ENCODE measurements at places on chromosomes 5 and 9. TPM values are rescaled to one million over a fixed set of nuclear protein-coding genes. Genes with fewer than 3 reads are reported as not detected.
A peak's percentile ranks its signal among the peaks of the same experiment; 100 is the strongest.

C5orf47 gene
- total RNA-seq: not detected

GRCh38 chr5:14593326-14594021 lies 11.9 kb downstream of the OTULINL start:
- DNase-seq: peak; percentile 54
- H3K27me3 ChIP-seq: no peaks in the 10 kb centered on the region
- H3K27ac ChIP-seq: peak overlapping the region; percentile 81

DNA sequence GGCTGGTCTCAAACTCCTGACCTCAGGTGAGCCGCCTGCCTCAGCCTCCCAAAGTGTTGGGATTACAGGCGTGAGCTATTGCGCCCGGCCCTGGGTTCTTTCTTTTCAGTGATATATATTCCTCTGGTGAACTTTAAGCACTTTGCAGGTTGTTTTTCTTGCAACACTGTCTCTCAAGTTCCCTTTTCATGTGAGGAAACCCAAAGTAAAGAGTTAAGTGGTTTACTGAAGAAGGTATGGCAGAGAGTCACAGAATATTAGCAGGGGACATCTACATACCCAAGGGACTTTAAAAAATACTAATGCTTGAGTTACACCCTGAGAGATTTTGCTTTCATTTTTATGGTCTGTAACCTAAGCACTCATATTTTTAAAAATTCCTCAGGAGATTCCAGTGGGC lies 6.7 kb upstream of the GAPT start:
- no peaks in the 10 kb centered on the region for H3K27me3 ChIP-seq
- no peak overlapping the region for H3K27ac ChIP-seq
- DNase-seq: no peak
- no peak overlapping the region for H3K4me3 ChIP-seq

- no peak overlapping the region for H3K4me3 ChIP-seq
- no peak for DNase-seq
- no peaks in the 10 kb centered on the region for H3K27me3 ChIP-seq
- no peaks in the 10 kb centered on the region for H3K36me3 ChIP-seq
Observed at GRCh38 chr9:77816641-77817341, 168.7 kb upstream of the GNA14 start.

- H3K4me1 ChIP-seq: no peaks in the 10 kb centered on the region
- no peak for DNase-seq
- no peaks in the 10 kb centered on the region for H3K27me3 ChIP-seq
- H3K36me3 ChIP-seq: peaks cover 8% of the 10 kb centered on the region
Observed at GRCh38 chr5:94698197-94698596, 79.7 kb downstream of the SLF1 start.

SUSD1 gene
- 74.1 TPM for total RNA-seq

DNA sequence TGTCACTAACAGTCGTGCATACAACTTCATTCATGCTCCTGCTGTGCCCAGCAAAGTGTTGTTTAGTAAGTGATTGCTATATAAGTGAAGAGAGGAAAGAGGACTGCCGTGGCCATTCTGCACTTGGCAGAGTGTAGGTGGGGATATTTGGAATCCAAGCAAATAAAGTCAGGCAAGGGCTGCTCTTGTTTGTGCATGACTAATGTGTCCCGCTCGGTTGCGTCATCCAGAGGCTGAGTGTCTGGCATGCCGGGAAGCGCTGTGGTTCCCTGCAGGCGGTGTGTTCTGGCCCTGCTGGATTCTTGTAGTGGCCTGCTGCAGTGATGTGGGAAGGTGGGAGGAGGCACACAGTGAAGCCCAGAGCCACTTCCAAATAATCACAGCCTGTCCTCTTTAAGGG lies 136.9 kb upstream of the ANKH start:
- no peaks in the 10 kb centered on the region for H3K27me3 ChIP-seq
- H3K36me3 ChIP-seq: no peaks in the 10 kb centered on the region
- no peak for DNase-seq
- H3K4me1 ChIP-seq: no peaks in the 10 kb centered on the region
- no peak overlapping the region for H3K4me3 ChIP-seq
- H3K27ac ChIP-seq: no peak overlapping the region

TAF11L10 gene
- total RNA-seq: not detected

CCNI2 gene
- 1.5 TPM for total RNA-seq

DNA sequence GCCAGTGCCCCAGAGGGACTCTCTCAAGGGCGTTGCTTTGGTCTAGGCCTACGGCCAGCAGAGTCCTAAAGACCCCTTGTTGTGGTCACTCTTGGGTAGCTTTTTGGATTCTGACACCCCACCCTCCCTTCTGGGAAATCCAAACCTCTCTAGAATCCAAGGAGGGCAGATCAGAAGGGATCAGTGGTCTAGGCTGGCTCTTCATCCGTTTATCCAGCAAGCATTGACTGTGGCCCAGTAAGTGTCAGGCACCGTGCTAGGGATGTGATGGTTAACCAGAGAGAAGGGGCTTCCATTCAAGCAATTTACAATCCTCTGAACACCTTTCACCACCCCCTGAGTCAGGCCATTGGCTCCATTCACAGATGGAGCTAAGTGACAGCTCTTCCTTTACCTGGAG lies 181.1 kb downstream of the PTTG1 start:
- H3K36me3 ChIP-seq: no peaks in the 10 kb centered on the region
- H3K4me1 ChIP-seq: no peaks in the 10 kb centered on the region
- no peak overlapping the region for H3K27ac ChIP-seq

ROR2 gene
- total RNA-seq: not detected

GRCh38 chr9:91898451-91899218 lies 51.4 kb downstream of the ROR2 start:
- H3K4me1 ChIP-seq: no peaks in the 10 kb centered on the region
- no peak for DNase-seq
- no peak overlapping the region for H3K4me3 ChIP-seq
- H3K27me3 ChIP-seq: no peaks in the 10 kb centered on the region
- no peak overlapping the region for H3K27ac ChIP-seq
- H3K36me3 ChIP-seq: no peaks in the 10 kb centered on the region

SLC23A1 gene
- total RNA-seq: not detected

DNA sequence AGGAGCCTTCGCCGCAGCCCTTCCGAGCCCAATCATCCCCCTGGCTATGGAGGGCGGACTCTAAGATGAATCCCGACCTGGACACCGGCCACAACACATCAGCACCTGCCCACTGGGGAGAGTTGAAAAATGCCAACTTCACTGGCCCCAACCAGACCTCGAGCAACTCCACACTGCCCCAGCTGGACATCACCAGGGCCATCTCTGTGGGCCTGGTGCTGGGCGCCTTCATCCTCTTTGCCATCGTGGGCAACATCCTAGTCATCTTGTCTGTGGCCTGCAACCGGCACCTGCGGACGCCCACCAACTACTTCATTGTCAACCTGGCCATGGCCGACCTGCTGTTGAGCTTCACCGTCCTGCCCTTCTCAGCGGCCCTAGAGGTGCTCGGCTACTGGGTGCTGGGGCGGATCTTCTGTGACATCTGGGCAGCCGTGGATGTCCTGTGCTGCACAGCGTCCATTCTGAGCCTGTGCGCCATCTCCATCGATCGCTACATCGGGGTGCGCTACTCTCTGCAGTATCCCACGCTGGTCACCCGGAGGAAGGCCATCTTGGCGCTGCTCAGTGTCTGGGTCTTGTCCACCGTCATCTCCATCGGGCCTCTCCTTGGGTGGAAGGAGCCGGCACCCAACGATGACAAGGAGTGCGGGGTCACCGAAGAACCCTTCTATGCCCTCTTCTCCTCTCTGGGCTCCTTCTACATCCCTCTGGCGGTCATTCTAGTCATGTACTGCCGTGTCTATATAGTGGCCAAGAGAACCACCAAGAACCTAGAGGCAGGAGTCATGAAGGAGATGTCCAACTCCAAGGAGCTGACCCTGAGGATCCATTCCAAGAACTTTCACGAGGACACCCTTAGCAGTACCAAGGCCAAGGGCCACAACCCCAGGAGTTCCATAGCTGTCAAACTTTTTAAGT lies 819 bp downstream of the ADRA1B start:
- no peak for DNase-seq
- H3K4me3 ChIP-seq: no peak overlapping the region
- H3K4me1 ChIP-seq: peaks cover 10% of the 10 kb centered on the region

GRCh38 chr5:100803397-100803796 lies 99.7 kb downstream of the ST8SIA4 start:
- H3K4me3 ChIP-seq: no peak overlapping the region
- no peaks in the 10 kb centered on the region for H3K27me3 ChIP-seq
- no peaks in the 10 kb centered on the region for H3K4me1 ChIP-seq
- DNase-seq: no peak
- H3K27ac ChIP-seq: no peak overlapping the region

PCDHGA10 gene
- 2.1 TPM for total RNA-seq

DNA sequence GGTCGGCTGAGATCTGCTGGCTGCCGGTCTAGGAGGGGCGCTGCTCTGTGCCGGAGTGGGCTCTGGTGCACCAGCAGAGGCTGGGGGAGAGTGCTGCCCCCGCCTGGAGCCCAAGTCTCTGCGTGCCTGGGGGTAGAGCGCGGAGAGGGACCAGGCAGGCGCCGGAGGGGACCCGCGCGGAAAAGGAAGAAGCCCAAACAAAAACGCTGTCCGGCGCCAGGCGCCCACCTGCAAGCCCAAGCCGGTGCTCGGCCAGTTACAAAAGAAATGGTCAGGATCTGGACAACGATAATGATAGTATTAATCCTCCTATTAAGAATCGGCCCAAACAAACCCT lies 571 bp upstream of the S1PR3 start:
- no peaks in the 10 kb centered on the region for H3K4me1 ChIP-seq
- peaks cover 2% of the 10 kb centered on the region for H3K27me3 ChIP-seq
- no peaks in the 10 kb centered on the region for H3K36me3 ChIP-seq
- H3K4me3 ChIP-seq: no peak overlapping the region
- no peak for DNase-seq

SPINK4 gene
- not detected for total RNA-seq

- H3K4me1 ChIP-seq: no peaks in the 10 kb centered on the region
- DNase-seq: no peak
- no peak overlapping the region for H3K27ac ChIP-seq
- no peaks in the 10 kb centered on the region for H3K36me3 ChIP-seq
- H3K27me3 ChIP-seq: no peaks in the 10 kb centered on the region
Observed at GRCh38 chr9:81289622-81290021, 399.7 kb downstream of the TLE1 start.
